ENCODE measurements at places on chromosomes 1 and 21. TPM values are rescaled to one million over a fixed set of nuclear protein-coding genes. Genes with fewer than 3 reads are reported as not detected.

The PIK3CD gene
- 18.8 TPM for total RNA-seq

The DFFB gene
- 2.9 TPM for total RNA-seq

The TSPAN1 gene
- 3.0 TPM for total RNA-seq

The LCE1C gene
- total RNA-seq, result not detected

The BRWD1 gene
- total RNA-seq, result 32.0 TPM

The LIPI gene
- total RNA-seq, result not detected

GRCh38 chr1:226960944-226961765 lies 21.1 kb downstream of the COQ8A start:
- no peak overlapping the region for H3K4me3 ChIP-seq
- H3K27me3 ChIP-seq, result no peaks in the 10 kb centered on the region
- no peak overlapping the region for H3K27ac ChIP-seq
- peaks cover 19% of the 10 kb centered on the region for H3K4me1 ChIP-seq
- peaks cover 19% of the 10 kb centered on the region for H3K36me3 ChIP-seq

- no peaks in the 10 kb centered on the region for H3K36me3 ChIP-seq
- no peaks in the 10 kb centered on the region for H3K27me3 ChIP-seq
- H3K4me3 ChIP-seq, result no peak overlapping the region
Measured at GRCh38 chr1:234720709-234721441, 110.9 kb upstream of the IRF2BP2 start.

GRCh38 chr1:11746092-11746491 lies 10.2 kb downstream of the AGTRAP start:
- H3K4me3 ChIP-seq, result no peak overlapping the region
- DNase-seq, result no peak
- H3K36me3 ChIP-seq, result no peaks in the 10 kb centered on the region

- no peaks in the 10 kb centered on the region for H3K36me3 ChIP-seq
- H3K27ac ChIP-seq, result no peak overlapping the region
- no peak for DNase-seq
- no peak overlapping the region for H3K4me3 ChIP-seq
- H3K27me3 ChIP-seq, result no peaks in the 10 kb centered on the region
Measured at GRCh38 chr1:205324781-205325180, 3.2 kb upstream of the NUAK2 start.

GRCh38 chr21:33685613-33686197 lies 43.4 kb downstream of the ITSN1 start:
- DNase-seq, result no peak
- H3K27me3 ChIP-seq, result no peaks in the 10 kb centered on the region
- peaks cover 48% of the 10 kb centered on the region for H3K4me1 ChIP-seq
- H3K27ac ChIP-seq, result no peak overlapping the region
- no peak overlapping the region for H3K4me3 ChIP-seq

DNA sequence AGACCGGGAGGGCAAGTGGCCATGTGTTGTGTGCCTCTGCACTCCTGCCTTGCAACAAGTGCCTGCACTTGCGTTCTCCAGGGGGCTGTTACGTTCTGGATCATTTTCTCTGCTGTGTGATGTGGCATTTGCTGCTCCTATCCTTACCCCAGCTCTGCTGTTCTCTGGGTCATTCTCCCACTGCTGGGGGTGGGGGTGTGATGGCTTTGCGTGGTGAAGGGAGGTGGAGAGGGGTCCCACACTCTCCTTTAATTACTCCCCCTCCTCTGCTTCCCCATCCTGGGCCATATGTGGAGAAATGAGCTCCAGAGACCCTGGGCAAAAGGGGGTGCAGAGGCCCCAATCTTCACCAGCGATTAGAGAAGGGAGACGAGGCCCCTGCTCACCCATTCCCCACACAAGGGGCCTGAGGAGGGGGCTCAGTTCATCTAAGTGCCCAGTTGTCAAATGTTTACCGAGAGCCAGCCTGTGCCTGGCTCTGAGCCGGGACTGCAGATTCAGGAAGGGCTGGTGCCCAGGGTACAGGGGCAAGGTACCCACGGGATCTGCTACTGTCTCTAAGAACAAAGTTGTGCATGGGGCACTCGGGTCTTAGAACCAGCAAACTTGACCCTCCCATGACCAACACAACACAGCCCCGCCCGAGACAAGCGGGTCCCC lies 355.4 kb downstream of the PTPRU start:
- H3K4me1 ChIP-seq, result no peaks in the 10 kb centered on the region
- DNase-seq, result no peak
- H3K27ac ChIP-seq, result no peak overlapping the region
- no peaks in the 10 kb centered on the region for H3K36me3 ChIP-seq
- no peaks in the 10 kb centered on the region for H3K27me3 ChIP-seq

DNA sequence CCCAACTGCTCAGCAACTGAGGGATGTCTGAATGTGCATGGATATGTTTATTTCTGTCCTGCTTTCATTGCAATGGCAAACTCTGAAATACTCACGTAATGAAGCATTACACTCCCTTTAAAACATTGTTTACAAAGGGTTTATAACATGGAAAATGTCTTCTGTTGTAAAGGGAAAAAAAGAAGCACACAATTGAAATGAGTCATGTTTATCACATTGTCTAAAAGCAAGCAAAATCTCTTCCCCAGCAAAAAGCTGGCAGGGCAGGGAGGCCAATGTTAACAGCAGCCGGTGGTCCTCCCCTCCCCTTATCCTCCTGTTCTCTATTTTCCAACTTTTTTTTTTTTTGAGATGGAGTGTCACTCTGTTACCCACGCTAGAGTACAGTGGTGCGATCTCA lies 3.9 kb upstream of the EFNA1 start:
- peaks cover 19% of the 10 kb centered on the region for H3K4me1 ChIP-seq
- DNase-seq, result no peak
- no peaks in the 10 kb centered on the region for H3K27me3 ChIP-seq
- H3K36me3 ChIP-seq, result no peaks in the 10 kb centered on the region
- H3K27ac ChIP-seq, result no peak overlapping the region

GRCh38 chr1:57101209-57101608 lies 135.4 kb upstream of the C8B start:
- H3K4me3 ChIP-seq, result no peak overlapping the region
- H3K27me3 ChIP-seq, result no peaks in the 10 kb centered on the region
- no peaks in the 10 kb centered on the region for H3K36me3 ChIP-seq
- no peak overlapping the region for H3K27ac ChIP-seq
- no peak for DNase-seq

GRCh38 chr21:34984356-34985058 lies 64.6 kb downstream of the RUNX1 start:
- H3K4me3 ChIP-seq, result no peak overlapping the region
- no peaks in the 10 kb centered on the region for H3K27me3 ChIP-seq
- H3K36me3 ChIP-seq, result no peaks in the 10 kb centered on the region
- H3K4me1 ChIP-seq, result no peaks in the 10 kb centered on the region

DNA sequence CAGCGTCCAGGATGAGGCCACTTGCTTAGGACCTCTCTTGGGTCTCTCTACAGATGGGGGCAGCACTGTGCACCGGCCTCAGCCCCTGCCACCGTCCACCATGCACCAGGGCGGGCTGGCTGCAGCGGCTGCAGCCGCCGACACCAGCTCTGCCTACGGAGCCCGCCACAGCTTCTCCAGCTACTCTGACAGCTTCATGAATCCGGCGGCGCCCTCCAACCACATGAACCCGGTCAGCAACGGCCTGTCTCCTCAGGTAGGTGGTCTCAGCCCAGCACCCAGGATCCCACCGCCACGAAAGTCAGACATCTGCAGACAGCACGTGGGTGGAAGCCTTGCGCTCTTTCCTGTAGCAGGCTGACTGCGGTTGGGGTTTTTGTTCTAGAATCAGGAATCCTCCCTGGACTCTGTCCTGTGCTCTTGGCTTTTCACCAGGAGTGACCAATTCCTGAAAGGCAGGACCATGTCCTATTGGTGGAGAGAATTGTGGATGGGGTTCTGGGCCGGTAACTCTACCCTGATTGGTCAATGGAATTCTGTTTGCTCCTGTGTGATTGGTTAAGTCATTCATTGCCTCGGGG lies 72.5 kb downstream of the PAX7 start:
- no peaks in the 10 kb centered on the region for H3K36me3 ChIP-seq
- H3K27ac ChIP-seq, result no peak overlapping the region
- no peak overlapping the region for H3K4me3 ChIP-seq
- peak; percentile 19 for DNase-seq
- H3K27me3 ChIP-seq, result peaks cover 4% of the 10 kb centered on the region

DNA sequence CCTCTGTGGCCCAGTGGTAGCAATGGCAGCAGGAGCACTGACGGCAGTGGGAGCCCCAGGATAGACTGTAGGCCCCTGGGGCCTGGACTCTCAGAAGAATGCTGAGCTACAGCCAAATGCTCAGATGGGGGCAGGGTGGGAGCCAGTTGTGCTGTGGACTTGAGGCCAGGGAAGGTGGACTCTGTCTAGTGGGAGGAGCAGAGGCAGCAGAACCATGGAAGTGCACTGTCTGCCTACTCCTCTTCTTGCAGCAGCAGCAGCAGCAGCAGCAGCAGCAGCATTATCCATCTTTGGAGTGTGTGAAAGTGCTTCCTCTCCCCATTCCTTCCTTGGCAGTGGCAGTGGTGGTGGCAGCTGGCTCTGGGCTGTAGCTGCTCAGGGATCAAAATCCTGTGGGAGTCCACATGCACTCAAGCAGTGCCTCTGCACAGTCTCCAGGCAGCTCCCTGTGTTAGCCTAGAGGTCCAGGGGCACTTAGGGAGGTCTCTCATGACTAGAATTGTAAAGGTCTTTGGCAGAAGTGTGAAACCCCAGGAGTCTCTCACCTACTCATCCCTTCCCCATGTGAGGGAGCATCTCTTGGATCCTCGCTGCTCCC lies 917.9 kb upstream of the B3GALT2 start:
- H3K4me3 ChIP-seq, result no peak overlapping the region
- H3K36me3 ChIP-seq, result no peaks in the 10 kb centered on the region
- no peak for DNase-seq
- no peak overlapping the region for H3K27ac ChIP-seq
- H3K4me1 ChIP-seq, result no peaks in the 10 kb centered on the region
- no peaks in the 10 kb centered on the region for H3K27me3 ChIP-seq

DNA sequence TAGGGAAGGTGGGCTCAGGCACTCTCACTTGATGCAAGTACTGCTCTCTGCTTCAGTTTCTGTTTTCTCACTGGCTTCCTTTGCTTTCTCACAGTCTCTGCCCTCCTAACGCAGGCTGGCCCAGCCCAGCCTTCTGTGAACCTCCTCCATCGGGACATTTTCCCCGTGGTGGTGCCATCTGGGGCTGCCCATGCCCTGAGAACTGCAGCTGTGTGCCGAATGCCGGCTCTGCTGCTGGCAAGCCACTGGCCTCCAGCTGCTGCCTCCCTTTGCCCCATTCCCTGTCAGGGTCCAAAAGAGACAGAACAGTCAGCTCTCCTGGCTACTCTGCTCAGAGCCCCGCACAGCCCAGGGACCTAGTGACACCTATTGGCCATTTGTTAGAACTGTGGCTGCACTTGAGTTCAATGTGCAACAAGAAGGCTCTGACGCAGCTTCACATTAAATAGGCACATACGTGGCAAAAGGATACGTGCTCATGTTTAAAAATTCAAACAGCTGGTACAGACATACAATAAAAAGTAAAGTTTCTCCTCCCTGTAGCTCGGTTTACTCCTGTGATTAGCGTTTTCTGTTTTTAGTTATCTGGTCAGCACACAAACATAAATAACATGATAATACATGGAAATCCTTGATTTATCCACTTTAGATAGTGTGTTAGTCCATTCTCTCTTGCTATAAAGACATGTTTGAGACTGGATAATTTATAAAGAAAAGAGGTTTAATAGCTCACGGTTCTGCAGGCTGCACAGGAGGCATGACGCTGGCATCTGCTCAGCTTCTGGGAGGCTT lies 46.6 kb downstream of the FCRL5 start:
- H3K4me1 ChIP-seq, result no peaks in the 10 kb centered on the region
- H3K27me3 ChIP-seq, result no peaks in the 10 kb centered on the region
- H3K27ac ChIP-seq, result no peak overlapping the region
- no peak overlapping the region for H3K4me3 ChIP-seq
- no peak for DNase-seq
- no peaks in the 10 kb centered on the region for H3K36me3 ChIP-seq

- no peaks in the 10 kb centered on the region for H3K27me3 ChIP-seq
- peaks cover 5% of the 10 kb centered on the region for H3K4me1 ChIP-seq
- no peaks in the 10 kb centered on the region for H3K36me3 ChIP-seq
- H3K27ac ChIP-seq, result no peak overlapping the region
- no peak overlapping the region for H3K4me3 ChIP-seq
Measured at GRCh38 chr1:59692591-59692990, 122.2 kb upstream of the HOOK1 start.

GRCh38 chr21:36999131-36999898 lies 7.2 kb upstream of the RIPPLY3 start:
- DNase-seq, result no peak
- H3K27ac ChIP-seq, result no peak overlapping the region
- H3K4me3 ChIP-seq, result no peak overlapping the region
- H3K4me1 ChIP-seq, result no peaks in the 10 kb centered on the region
- no peaks in the 10 kb centered on the region for H3K36me3 ChIP-seq

DNA sequence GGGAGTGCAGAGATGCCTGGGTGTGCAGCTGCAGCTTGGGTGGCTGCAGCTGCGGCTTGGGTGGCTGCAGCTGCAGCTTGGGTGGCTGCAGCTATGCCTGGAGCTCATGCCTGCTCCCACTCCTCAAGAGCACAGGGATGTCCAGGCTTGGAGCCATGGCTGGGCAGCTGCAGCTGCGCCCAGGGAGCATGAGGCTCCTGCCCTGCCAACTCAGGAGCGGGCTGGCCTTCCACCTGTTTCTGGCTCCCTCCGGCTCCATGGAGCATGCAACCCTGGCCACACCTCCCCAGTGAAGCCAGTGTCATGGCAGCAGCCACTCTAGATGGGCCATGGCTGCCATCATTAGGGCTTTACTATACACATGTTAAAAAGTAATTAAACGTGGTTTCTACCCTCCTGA lies 21.1 kb downstream of the GBP1 start:
- H3K4me1 ChIP-seq, result no peaks in the 10 kb centered on the region
- H3K27ac ChIP-seq, result no peak overlapping the region
- H3K36me3 ChIP-seq, result no peaks in the 10 kb centered on the region
- no peak overlapping the region for H3K4me3 ChIP-seq
- no peak for DNase-seq

GRCh38 chr21:31659286-31659535 lies 282 bp upstream of the SOD1 start:
- peaks cover 19% of the 10 kb centered on the region for H3K36me3 ChIP-seq
- H3K4me1 ChIP-seq, result peaks cover 10% of the 10 kb centered on the region
- peak overlapping the region; percentile 88 for H3K27ac ChIP-seq
- no peaks in the 10 kb centered on the region for H3K27me3 ChIP-seq
- H3K4me3 ChIP-seq, result peak overlapping the region; percentile 86

DNA sequence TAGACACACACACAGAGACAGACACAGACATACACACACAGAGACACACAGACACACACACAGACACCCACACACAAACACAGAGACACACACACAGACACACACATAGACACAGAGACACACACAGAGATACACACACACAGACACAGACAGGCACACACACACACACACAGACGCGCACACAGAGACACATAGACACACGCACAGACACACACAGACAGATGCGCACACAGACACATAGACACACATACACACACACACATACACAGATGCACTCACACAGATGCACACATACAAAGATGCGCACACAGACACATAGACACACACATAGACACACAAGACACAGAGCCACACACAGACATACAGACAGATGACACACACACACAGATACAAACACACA lies 16.0 kb downstream of the KIF21B start:
- H3K36me3 ChIP-seq, result no peaks in the 10 kb centered on the region
- no peak overlapping the region for H3K27ac ChIP-seq
- H3K27me3 ChIP-seq, result peaks cover 7% of the 10 kb centered on the region
- no peak overlapping the region for H3K4me3 ChIP-seq
- H3K4me1 ChIP-seq, result no peaks in the 10 kb centered on the region
- no peak for DNase-seq
